ENCODE measurements at places on chromosomes 13 and 19.
A peak's percentile ranks its signal among the peaks of the same experiment; 100 is the strongest.

DNA sequence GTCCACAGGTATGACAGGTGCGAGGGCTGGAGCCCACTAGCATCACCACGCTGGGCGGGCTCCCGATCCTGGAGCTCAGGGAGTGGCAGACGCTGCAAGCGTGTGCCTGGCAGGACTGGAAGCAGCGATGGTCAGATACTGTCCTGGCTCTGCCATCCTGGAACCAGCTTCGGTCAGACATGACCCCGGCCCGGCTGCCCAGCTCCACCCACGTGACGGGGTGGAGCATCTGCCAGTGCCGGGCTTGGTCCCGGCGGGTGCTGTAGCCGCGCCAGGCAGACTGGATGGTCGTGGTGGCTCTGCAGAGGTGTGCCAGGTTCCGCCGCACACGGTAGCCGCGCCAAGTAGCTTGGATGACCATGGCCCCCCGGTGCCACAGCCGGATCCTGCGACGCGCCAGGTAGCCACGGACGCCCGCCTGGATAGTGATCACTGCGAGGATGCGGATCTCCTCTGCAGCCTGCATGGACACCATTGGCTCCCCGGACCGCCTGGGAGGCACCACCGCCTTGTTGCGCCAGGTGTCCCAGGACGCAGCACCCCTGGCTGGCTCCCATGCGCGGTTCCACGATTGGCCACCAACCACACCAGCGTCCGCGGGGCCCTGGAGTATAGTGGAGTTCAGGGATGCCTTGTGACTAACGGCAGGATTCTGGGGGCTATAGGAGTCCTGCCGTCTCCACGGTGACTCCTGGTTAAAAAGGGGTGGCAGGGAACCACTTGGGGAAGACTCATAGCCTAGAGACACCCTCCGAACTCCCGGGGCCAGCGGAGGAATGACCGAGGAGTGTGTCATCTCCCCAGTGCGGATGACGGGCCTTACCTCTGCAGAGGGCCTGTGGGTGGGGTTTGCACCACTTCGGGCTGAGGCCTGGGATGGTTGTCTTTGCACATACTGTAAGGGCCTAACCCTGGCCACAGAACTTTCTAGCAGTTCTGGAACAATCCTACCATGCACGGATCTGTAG lies 16.5 kb downstream of the IQCN start:
- DNase-seq, result no peak

GRCh38 chr13:40928980-40929379 lies 90.1 kb downstream of the ELF1 start:
- DNase-seq, result no peak

DNA sequence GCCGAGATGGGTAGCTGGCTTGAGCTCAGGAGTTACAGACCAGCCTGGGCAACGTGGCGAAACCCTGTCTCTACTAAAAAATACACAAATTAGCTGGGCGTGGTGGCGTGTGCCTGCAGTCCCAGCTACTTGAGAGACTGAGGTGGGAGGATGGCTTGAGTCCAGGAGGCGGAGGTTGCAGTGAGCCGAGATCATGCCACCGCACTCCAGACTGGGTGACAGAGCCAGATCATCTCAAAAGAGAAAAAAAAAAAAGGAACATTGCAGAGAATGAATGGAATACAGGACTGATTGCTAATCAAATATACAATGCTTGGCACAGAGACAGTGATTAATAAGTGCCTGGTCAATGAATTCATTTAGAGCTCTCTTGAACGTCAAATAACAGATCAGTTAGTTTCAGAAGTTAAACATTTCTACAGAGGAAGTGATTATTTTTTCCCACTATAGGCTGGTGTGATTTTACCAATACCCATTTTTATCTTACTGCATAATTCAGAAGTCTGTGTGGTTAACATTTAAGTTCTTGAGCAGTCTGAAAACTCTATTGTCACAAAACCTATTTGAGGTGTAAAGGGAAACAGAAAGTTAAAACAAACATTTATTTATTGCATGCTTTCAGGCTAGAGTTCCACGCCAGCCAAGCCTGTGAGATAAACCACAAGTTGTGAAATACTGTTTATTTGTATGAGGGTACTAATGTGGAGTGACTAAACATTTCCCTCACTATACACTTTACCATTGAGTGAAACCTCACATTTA lies 7.7 kb upstream of the TBC1D4 start:
- DNase-seq, result peak; percentile 45

DNA sequence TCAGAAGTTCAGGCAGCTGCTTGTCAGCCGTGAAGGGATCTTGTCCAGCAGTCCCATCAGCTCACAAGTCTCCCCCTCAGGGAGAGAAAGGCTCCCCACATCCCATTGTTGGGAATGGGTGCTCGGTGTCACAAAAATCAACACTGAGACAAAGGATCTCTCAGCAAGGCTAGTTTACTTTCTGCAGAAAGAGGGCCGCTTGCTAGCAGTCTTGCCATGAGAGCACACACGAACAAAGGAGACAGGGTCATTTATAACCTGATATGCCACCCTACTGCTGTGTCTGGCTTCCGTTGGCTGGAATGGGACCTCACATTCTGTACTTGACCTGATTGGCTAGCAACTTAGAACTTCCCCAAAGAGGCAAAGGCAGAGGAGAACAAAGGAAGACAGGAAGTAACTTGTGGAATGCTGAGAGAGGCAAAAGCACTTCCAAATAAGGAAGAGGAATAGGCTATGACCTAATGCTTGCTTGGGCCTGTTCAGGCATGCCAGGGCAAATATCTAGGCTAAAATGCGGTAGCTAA lies 8.7 kb upstream of the IGFL3 start:
- DNase-seq, result no peak

DNA sequence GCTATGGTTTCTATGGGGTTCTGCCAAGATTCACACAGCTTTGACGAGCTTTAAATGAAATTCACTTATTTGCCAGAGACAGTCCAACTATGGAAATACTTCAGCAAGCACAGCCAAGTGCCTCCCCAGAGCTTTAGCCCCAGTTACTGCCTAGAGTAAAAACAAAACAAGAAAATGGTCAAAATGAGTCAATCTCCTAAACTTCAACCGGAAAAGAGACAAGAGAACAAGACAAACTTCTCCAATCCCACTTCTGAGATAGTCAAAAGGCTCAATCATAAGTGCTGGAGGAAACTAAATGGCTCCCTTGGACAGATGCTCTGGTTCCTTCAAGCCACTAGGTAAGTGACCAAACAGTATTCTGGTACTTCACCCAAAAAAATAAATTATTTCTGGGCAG lies 65.8 kb downstream of the KATNAL1 start:
- DNase-seq, result no peak

DNA sequence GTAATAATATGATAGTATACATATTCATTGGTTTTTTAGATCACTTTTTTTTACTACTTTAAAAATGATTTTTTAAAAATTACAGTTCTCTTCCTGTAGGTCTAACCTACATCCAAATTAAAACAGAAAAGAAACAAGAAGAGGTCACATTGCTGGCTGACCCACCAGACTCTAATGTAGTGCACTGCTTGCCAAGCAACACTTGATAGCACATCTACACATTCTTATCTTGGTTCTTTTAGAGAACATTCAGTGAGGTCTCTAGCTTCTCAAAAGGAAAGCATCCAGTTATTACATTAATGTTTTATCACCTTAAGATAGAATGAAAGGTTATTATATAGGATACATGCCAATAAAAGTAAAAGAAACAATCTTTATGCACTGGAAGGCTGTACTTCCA lies 35.6 kb downstream of the NDFIP2 start:
- no peak for DNase-seq

GRCh38 chr19:23788411-23788810 lies 29.7 kb upstream of the ZNF681 start:
- no peak for DNase-seq

- no peak for DNase-seq
Measured at GRCh38 chr13:49890376-49890775, 45.8 kb downstream of the SPRYD7 start.

GRCh38 chr19:45038931-45039893 lies at the start of gene CLASRP:
Gene CLASRP, plus strand, starts transcription at chr19:45039045. Its CDS starts 1,168 bp downstream, at chr19:45040213.
- DNase-seq, result peak; percentile 86

GRCh38 chr13:66341635-66342377 lies 888.3 kb downstream of the PCDH9 start:
- no peak for DNase-seq

DNA sequence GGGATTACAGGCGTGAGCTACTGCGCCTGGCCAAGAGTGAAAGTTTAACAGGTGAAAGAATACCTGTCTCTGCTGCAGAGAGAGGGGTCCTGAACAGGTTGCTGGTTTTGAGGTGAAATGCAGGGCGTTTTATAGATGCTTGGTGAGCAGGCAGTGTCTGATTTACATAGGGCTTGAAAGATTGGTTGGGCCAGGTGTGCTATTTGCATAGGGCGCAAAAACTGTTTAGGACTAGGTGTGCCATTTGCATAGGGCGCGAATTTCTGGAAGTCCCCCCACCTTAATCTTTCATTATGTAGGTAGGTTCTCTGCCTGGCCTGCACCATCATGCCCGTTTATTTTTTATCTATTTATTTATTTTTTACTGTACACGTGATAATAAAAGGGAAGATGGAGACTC lies 4.5 kb upstream of the NDUFB7 start:
- DNase-seq, result no peak

- peak; percentile 62 for DNase-seq
Measured at GRCh38 chr19:18469069-18469846, 31.3 kb upstream of the ISYNA1 start.

DNA sequence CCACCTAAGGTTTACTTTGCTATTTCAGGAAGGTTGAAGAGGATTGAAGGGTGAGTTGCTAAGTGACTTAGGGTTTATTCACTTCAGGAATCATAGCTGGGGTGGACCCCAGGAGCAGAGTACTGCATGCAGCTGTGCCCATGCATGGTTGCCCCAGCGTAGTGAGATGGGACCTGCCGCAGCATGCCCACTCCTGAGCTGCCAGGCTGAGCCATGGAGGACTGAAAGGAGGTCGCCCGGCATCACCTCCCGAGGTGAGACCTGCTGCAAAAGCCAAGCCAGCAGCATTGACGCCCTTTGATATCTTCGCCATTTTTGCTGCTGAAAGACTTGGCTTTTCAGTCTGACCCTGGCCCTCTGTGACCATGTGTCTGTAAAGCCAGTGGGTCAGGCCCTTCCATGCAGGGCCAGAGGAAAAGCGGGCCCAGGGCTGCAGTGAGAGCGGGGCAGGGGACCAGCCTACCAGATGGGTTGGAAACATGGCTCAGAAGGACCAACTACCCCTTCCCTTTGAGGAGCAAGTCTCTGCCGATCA lies 9.9 kb downstream of the POP4 start:
- no peak for DNase-seq

DNA sequence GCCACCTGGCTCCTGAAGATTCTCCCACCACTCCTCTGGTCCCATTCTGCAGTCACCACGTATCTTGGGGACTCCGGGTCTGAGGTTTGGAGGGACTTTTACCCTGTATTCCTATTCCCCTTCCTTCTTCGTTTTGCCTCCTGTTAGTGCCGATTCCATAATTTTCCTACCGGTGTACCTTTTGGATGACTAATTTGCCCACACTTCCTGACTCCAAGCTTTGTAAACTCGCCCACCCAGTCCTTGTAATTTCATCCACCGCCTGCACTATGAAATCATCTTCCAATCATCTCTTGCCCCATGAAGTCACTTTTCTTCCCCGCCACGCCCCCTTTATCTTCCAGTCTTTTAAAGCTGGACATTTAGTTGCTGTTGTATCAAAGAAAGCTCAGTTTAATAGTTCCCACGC lies 572 bp downstream of the UCHL3 start:
- DNase-seq, result no peak

DNA sequence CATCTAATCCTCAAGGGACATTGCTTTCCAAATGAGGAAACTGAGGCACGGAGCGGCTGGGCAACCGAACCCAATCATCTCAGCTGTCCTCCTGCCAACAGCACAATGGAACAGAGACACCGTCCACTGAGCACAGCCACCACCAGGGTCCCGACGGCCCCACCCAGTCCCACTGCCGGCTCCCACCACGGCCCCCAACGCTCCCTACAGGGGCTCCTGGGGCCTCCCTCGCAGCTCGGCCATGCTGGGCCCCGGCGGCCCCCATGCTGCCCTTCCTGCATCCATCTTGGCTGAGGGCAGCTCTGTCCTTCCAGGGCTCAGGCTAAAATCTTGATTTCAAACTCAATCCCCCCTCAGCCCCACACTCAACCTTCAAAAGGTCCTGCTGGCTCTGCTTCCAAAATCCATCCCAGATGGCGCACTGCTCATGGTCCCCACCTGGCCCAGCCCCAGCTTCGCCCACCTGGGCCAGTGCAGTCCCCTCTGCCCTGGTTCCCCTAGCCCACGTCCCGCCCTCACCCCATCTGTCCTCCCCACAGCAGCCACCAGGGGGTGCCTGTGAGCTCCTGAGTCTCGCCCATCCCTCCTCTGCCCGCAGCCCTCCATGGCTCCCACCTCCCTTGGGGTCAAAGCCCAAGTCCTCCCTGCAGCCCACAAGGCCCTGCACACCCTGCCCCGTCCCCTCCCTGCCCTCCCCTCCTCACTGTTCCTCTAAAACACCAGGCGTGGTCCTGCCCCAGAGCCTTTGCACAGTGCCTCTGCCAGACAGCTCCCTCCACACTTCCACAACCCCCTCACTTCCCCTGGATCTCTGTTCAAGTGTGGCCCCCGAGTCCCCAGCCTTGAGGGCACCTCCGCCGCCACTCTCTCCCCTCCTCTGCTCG lies 7.9 kb downstream of the PIP5K1C start:
- DNase-seq, result peak; percentile 63

DNA sequence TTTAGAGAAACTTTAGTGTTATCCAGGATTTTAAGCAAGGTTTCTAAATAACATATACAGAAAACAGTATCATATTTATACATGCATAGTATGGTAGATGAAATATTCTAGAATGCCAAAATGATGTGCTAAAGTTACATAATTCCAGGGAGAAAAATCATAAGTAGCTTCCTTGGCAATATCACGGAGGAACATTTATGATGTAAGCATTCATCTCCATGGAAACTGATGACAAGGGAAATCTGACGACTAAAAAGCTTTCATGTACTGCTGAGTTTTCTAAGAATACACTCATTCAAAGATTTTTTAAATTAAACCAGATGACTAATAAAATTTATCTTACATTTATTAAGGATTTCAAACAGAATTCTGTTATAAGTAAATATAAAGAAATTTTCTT lies 4.7 kb downstream of the TEX30 start:
- no peak for DNase-seq

- no peak for DNase-seq
Measured at GRCh38 chr13:50355797-50356196, 340.6 kb downstream of the KCNRG start.
